Hypothalamus (tissue), 51 donors: ENCODE measurements at places on chromosomes 1 and 21.

DNA sequence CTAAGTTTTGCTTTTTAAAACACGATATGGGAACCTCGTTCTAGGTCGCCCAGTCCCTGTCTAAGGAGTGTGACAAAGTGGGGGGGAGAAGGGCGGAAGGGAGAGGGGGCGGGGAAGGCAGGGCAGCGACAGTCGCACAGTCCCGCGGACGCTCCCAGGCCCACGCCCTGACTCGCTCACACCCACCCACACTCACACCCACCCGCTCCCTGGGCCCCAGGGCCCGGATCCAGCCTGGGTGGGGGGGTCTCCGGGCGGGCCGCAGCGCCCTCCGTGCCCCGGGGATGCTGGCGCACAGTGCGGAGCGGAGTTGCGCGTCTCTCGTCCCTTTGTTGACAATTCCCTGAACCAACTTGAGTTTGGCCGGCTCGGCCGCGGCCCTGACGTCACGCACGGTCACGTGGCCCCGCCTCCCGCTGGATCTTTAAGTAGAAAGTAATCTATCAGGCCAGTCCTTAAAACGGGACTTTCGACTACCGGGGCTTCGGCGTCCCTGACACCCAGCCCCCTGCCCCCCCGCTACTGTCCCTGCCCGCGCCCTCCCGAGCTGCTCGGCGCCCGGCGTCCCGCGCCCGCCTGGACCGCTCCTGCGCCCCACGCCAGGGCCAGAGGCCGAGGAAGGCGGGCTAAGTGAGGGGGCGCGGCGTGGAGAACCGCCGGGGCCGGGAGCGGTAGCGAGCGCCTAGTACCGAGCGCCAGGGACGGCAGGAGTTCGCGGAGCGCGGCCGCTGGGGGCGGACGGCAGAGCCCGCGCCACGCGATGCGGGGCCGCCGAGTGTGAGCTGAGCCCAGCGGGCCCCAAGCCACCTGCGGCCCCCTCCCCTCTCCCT lies at the start of gene FOXD3:
Gene FOXD3, plus strand, starts transcription at position 454 of the 830 bp plus-strand sequence. CDS start 492 bp downstream, outside the sequence.
- DNase-seq: no peak

- DNase-seq: no peak
These were observed 2015.8 kb downstream of the NCAM2 start for GRCh38 chr21:23014021-23014420.

DNA sequence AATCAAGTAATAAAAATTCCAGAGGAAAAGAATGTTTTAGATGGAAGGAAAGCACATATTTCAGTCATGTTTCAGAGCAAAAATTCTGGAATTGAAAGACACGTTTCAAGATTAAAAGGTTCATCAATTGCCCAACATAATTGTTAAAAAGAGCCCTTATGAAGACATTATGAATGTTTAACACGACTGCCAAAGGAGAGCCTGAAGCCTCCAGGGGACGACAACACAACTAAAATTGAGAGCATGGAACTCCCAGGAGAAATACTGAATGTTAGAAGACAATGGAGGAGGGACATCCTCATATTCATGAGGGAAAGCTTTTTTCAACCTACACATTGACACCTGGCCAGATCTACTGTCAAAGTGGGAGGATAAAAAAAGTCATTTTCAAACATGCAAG lies 16.0 kb downstream of the OR2T11 start:
- DNase-seq: no peak

DNA sequence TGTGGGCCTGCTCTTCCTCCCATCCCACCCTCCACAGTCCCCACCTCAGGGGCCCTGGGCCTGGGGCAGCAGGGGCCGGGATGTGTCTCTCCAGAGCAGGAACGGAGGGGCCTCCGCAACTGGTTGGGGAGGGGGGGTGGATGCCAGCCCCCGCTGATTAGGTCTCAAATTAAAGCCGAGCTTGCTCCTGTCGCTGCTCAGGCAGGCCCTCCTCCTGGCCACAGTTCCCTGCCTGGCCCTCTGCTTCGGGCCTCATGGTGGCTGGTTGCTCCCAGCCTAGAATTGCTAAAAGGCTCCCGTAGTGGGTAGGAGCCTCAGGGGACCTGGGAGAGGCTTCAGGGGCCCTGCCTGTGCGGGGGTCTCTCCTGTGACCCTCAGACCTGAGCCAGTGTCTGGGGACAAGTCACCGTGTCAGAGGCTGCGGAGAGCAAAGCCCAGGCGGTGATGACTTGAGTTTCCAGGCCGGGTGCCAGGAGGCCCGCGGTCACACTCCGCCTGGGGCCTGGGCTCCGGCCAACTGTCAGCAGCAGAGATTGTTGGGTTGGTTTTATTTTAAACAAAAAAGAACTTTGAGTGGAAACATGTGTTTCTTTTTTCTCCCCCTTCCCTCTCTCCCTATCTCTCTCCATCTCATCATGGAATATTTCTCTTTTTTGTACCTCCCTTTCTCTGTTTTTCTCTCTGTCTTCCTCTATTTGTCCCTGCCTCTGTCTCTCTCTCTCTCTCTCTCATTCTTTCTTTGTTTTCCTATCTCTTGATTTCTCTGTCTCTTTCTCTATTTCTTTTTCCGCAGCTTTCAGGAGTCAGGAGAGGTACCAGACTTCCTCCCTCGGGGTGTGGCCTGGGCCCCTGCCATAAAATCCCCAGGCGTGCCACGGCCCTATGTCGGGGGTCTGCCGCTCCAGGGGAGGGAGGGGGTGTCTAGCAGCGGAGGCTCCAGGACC lies 20.0 kb upstream of the EPHA2 start:
- DNase-seq: peak; percentile 63

- no peak for DNase-seq
These were observed 98.7 kb upstream of the PRMT6 start for GRCh38 chr1:106957795-106958194.

DNA sequence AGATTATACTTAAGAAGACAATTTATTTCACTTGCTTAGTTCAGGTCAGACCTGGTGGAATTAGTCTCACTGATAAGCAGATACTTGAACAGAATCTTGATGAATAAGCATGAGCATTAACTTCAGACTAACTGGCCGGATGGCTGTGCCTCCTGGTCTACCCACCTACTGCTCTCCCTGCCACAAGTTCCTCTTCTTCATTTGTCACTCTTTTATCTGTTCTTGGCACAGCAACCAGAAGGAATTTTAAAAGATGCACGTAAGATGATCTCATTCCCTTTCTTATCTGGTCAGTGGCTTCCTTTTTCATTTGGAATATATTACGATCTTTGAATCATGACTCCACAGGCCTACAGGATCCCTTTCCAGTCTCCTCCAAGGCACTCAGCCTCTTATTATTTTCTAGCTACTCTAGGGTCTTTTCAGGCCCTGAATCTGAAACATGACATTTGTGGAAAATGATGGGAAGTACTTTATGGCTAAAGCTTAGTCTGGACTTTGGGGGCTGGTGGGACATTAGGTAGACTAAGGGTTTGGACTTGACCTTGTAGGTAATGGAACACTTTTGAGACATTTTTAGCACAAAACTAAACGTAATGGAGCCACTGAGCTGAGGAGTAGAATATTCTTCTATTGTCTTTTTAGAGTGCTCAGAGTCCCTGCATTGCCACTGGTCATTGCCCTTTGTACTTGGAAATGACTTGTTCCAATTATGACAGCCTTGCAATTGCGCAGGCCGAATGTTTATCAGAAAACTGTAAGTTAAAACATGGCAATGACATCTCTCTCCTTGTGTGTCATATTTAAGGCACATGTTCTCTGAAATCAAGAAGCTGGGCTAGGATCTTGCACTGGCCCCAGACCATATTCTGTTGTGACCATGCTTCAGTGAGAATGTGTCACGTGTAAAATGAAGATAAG lies 16.0 kb downstream of the ST6GALNAC3 start:
- no peak for DNase-seq

DNA sequence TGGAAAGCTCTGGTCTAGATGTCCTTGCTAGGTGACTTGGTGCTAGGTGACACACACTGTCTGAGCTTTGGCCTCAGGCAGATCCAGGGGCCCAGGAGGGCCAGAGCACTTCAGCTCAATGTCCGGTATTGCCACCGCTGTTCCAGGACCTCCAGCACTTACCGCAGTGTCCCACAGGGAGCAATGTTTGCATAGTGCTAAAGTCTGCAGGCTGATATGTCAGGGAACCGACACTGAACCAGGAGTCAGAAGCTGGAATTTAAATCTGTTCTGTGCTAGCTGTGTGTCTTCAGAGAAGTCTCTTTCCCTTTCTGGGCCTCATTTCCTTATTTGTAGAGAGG lies 19.3 kb downstream of the DHCR24 start:
- DNase-seq: no peak
